ENCODE measurements at places on chromosomes 3 and 15.

DNA sequence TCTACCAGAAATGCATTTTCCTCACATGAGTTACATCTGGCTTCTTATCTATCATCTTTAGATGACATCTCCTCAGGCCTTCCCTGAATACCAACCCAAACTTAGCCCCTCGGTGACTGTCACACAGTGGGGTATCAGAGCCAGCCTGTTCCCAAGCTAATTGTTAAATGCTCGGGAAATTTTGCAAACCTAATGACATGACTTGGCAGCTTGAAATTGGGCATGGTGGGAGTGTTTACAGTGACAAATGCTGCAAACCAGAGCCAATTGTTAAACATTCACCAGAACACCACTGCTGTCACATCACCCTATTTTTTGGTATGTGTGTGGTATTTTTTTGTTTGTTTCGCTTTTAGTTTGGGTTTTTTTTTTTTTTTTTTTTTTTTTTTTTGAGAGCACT lies 130.8 kb downstream of the HCN4 start:
- DNase-seq: no peak

- DNase-seq: no peak
These were observed 396.1 kb upstream of the ROBO2 start for GRCh38 chr3:76643623-76644304.

GRCh38 chr15:101320501-101321052 lies 25.5 kb upstream of the SNRPA1 start:
- no peak for DNase-seq

DNA sequence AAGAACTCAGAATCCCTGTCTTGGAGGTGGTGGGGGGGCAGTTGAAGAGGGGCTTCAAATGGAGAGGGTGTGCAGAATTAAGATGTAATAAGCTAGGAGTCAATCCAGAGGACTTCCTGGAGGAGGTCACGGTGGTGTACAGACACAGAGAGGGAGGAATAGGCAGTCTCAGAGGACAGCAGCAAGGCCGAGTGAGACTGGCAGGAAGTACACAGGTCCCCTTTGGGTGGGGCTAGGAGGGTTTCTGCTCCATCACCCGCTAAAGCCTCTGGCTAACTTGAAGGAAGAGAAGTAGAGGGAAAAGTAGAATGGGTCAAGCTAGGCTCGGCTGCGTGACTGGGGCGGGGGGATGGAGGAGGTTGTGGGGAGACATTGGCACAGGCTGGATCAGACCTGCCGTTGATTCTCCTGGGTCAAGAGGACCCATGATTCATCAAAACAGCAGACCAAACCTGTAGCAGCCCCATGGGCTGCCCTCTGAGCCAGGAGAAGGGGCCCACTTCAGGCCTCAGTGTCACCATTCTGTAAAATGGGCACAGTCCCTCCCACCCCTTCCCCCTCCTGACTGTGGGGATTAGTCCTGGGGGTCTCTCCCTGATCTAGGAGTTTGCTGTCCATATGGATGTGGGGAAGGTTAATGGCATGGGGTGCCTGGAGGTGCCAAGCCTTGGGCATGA lies 16.9 kb downstream of the CSPG4 start:
- no peak for DNase-seq

All from vagina (tissue), 2 donors.